ENCODE measurements at places on chromosomes 11 and 22. TPM values are rescaled to one million over a fixed set of nuclear protein-coding genes. Genes with fewer than 3 reads are reported as not detected.

- no peak for DNase-seq
Measured at GRCh38 chr11:90251599-90251998, 28.8 kb upstream of the CHORDC1 start.

KCNK4 gene
- total RNA-seq = not detected

OR8G1 gene
- total RNA-seq = not detected

RRP7A gene
- total RNA-seq = 13.7 TPM

TMX2 gene
- 46.8 TPM for total RNA-seq

CYTH4 gene
- total RNA-seq = 2.3 TPM

Measured in body of pancreas (tissue), 4 donors.